Activated gamma-delta T cell treated with anti-CD3 and anti-CD28 coated beads, Interleukin-2, amount 50 U/mL, for 16 hours (primary cell): ENCODE measurements at places on chromosomes 1 and 21.
A peak's percentile ranks its signal among the peaks of the same experiment; 100 is the strongest.

- no peak for DNase-seq
Observed at GRCh38 chr21:44965251-44966022, 25.6 kb downstream of the SLX9 start.

- no peak for DNase-seq
Observed at GRCh38 chr1:200228486-200228885, 181.3 kb downstream of the ZNF281 start.

- no peak for DNase-seq
Observed at GRCh38 chr1:59997479-59998115, 71.0 kb upstream of the CYP2J2 start.

DNA sequence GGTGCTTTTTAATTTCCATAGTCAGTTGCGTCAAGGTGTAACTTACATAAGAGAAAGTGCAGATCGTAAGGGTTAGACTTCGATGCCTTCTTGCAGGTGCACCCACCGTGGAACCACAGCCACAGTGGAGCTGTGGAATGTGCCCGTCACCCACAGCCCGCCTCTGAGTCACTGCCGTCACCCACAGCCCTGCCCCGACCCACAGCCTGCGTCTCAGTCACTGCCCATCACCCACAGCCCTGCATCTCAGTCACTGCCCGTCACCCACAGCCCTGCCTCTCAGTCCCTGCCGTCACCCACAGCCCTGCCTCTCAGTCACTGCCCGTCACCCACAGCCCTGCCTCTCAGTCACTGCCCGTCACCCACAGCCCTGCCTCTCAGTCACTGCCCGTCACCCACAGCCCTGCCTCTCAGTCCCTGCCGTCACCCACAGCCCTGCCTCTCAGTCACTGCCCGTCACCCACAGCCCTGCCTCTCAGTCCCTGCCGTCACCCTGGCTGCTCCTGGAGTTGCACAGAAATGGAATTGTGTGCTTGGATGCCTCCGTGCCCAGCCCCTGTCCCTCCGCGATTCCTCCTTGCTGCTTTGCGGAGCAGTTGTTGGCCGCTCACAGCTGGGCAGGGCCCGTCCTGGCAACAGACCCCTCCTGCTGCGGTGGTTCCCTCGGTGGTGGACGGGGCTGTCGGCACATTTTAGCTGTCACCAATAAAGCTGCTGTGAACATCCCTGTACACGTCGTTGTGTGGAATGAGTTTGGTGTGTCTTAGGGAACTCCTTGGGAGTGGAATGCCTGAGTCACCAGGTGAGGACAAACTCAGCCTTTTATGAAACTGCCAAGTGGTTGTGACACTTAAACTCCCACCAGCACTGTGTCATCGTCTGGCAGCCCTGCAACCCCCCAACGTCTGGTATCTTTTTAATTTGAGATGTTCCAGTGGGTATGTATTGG, 44.9 kb upstream of the COL6A2 start:
- peak; percentile 43 for DNase-seq

DNA sequence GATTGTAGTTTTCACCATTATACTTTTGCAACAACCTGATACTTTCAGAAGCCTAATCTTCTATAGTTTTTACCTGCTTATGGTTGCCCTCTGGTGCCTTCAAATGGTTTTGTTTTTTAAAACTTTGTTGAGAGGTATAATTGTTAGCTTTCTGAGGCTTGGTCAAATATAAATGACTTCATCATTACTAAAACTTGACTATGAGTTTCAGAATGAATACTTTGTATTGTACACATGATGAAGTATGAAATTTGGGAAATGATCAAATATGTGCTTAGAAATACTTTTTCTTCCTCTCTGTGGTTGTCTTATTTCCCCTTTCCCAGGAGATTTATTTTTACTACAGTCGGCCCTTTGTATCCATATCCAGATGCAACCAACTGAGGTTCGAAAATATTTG, 151.8 kb upstream of the B3GALT2 start:
- DNase-seq = no peak

- no peak for DNase-seq
Observed at GRCh38 chr1:155033524-155033923, at the start of the genes DCST1 and DCST2. Gene DCST1, plus strand, starts transcription at chr1:155033824. Its CDS starts 213 bp downstream, at chr1:155034037. Gene DCST2, minus strand, starts transcription at chr1:155033781. Its CDS starts 80 bp downstream, at chr1:155033701.

GRCh38 chr1:63701187-63701586, 72.6 kb upstream of the ROR1 start:
- no peak for DNase-seq

DNA sequence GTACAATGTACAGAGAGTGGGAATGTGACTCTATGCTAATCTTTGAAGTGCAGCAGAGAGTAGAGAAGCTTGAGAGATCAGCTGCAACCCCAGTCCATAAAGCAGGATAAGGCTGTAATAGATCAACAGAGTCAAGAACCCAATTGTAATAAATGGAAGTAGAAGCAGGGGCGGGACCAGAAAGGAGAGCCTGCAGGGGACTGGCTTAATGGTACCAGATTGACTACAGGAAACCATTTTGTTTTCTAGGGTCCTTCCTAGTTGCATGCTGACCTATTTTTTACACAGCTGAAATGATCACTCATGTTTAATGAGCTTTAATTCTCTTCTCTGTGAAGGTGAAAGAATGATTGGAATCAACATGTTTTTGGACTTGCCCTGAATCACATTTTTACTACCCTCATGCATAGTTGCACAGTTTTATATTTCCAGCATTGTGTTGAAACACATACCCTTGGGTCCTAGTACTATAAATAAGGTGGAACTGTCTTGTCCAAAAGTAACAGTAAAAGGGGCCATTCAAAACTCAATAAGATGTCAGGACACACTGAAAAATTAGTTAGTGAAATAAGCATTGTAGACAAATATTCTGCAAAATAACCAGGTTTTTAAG, 69.8 kb downstream of the GPR88 start:
- no peak for DNase-seq

- DNase-seq = no peak
Observed at GRCh38 chr1:220579317-220579716, 51.4 kb downstream of the MARK1 start.

DNA sequence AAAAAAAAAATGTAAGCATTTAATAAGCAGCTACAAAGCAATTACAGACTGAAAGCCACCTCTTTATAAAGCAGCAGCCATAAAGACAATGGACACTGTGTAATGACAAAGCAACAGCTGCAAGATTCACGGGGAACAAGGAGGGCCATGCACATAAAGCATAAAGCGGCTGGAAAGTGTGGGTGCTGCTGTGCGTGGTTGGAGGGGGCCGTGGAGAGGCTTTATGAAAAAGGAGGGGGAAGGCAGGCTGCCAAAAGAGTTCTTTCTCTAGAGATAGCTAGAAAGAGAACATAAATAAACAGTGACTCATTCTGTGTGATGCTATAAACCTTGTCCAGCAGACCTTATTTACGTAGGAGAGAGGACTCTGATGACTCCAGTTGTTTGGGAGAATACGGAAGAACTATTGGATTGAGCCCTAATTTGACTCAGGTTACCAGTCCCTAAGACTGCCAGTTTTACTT, 49.3 kb downstream of the ADAMTS1 start:
- DNase-seq = no peak

DNA sequence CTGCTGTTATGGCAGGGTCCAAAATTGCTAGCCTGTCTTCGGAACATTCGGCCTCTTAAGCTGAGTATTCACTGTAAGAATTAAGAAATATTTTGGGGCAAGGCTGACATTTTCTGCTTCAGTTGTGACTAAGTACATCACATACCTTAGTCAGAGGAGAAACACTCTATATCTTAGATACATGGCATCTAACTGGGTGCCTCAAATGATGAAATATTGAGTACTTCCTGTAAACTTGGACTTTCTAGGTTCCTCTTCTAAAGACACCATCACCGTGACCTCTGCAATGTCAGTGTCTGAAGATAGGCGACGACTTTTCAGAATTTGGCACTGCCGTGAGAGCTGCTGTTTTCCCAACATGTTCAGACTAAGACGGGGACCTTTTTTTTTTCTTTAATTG, 65.6 kb downstream of the PCBP3 start:
- no peak for DNase-seq

DNA sequence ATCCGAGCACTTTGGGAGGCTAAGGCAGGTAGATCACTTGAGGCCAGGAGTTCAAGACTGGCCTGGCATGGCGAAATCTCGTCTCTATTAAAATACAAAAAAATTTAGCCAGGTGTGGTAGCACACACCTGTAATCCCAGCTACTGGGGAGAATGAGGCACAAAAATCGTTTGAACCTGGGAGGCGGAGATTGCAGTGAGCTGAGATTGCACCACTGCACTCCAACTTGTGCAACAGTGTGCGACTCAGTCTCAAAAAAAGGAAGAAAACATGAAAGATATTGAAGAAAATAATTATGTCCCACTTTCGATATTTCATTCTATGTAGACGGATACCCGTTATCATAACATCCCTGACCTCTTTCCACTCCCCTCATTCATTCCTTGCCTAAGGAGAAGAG, 19.2 kb downstream of the TUT4 start:
- no peak for DNase-seq

GRCh38 chr1:184033711-184034167, 3.8 kb downstream of the COLGALT2 start:
- DNase-seq = no peak

DNA sequence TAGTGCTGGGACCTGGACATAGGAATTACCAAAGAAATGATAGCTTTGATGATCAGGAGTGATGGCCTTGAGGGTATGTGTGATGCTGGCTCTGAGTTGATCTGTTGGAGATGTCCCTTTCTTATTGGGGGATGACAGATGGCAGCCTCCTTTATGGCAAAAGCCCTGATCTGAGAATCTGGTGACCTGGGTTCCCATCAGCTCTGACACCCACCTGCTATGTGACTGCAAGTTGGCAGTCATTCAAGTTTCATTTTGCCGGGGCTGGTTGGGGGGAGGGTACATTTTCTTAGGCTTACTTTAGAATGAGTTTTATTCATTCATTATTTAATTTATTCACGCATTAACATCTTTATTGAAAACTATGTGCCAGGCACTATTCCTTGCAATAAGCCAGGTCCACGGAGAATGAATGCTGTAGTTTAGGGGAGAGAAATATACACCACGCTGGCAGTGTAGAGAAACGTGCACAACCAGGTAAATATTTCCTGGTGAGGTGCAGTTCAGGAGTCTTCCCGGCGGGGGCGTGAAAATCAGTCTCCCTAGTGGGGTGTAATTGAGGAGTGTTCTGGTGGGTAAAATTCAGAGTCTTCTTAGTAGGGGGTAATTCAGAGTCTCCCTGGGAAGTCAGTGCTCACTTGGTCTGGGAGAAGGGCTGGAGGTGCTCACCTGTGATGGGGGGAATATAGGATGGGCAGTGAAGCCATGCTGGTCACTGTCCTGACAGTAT, 401.3 kb downstream of the CAMTA1 start:
- DNase-seq = no peak

DNA sequence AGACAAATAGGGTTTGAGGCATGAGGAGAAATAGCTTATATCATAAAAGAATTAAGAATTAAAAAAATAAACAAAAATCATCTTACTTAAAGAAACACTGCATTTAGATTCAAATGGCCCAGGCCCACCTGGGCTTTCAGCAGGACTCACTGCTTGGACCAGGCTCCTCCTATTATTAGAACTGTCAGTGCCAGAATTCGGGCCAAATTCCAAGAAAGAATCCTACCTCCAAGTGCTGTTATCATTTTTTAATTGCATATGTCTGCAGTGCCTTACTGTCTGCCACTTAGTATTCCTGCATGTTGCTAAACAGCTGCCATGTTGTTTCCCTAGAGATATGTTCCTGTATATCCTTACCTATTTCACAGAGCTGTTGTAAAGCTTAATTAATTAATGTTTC, 112.0 kb downstream of the BARHL2 start:
- DNase-seq = no peak

GRCh38 chr21:34593954-34594531, 20.9 kb downstream of the RCAN1 start:
- DNase-seq = no peak

- no peak for DNase-seq
Observed at GRCh38 chr1:54401799-54402198, 4.4 kb downstream of the SSBP3 start.

GRCh38 chr1:1402072-1402900, 3.2 kb upstream of the CCNL2 start:
- no peak for DNase-seq

- DNase-seq = no peak
Observed at GRCh38 chr21:25191141-25191540, 416.1 kb downstream of the MRPL39 start.

- DNase-seq = no peak
Observed at GRCh38 chr1:240350910-240351331, 259.2 kb downstream of the FMN2 start.

GRCh38 chr1:111399792-111400610, 27.5 kb downstream of the OVGP1 start:
- peak; percentile 25 for DNase-seq

DNA sequence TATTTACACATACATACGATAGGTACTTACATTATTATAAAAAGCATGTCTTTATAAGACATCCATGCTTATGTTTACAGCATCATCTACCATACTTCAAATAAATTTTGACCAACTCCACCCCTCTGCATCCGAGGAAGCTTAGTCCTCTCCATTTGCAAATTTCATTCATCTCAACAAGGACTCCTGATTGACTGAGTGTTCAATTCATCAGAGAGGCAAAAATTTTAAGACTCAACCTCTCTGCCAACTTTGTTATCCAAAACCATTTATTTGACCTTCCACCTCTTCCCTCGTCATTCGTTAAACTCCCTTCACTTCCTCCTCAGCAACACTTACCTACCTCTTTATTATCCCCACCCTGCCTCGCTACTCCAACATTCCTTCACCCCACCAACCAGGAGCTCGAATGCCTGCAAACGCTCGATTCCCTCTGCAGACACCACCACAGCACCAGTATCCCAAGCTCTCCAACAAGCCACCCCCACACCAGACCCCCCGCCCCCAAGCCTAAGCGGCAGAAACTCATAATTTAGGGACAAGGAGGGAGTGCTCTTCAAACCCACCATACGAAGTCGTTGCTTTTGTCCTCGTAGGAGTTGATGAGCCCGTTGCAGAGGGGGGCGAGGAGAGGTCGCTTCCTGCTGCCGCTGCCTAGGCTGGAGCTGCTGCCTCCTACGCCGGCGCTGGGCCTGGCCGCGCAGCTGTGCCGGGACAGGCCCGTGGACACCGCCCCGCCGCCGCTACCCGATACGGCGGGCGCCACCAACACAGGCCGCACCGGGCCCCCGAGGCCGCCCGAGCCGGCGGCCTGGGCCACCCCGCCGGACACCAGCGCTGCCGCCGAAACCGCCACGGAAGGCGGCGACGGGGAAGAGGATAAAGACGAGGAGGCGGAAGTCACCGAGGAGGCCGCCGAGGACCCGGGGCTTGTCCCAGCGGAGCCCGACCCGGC, 803 bp downstream of the COP1 start:
- DNase-seq = no peak

GRCh38 chr1:100328133-100328532, 24.2 kb upstream of the CDC14A start:
- DNase-seq = no peak

DNA sequence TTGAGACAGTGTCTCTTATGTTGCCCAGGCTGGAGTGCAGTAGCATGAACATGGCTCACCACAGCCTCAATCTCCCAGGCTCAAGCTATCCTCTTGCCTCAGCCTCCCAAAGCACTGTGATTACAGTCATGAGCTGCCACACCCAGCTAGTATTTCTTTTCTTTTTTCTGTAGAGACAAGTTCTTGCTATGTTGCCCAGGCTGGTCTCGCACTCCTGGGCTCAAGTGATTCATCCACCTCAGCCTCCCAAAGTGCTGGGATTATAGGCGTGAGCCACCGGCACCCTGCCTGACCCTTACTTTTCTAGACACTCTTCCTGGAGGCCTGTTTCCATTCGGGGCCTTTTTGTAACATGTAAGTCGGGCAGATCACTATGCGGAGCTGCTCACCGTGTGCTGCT, 30.1 kb upstream of the SRP9 start:
- DNase-seq = no peak

GRCh38 chr1:24918370-24918769, 11.7 kb downstream of the RUNX3 start:
- DNase-seq = no peak
